ENCODE measurements at places on chromosomes 11 and 22.
A peak's percentile ranks its signal among the peaks of the same experiment; 100 is the strongest.

DNA sequence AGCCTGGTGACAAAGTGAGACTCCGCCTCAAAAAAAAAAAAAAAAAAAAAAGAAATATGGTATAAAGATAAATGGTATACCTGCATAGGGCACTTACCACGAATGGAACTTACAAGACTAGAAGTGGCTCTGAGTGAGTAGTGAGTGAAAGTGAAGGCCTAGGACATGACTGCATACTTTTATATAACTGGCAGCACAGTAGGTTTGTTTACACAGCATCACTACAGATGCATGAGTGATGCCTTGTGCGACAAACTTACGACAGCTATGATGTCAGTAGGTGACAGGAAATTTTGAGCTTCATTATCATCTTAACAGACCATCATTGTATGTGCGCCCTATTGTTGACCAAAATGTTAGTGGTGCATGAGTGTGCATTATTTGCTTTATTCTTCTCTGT lies 17.7 kb downstream of the XRCC6 start:
- no peak for DNase-seq

DNA sequence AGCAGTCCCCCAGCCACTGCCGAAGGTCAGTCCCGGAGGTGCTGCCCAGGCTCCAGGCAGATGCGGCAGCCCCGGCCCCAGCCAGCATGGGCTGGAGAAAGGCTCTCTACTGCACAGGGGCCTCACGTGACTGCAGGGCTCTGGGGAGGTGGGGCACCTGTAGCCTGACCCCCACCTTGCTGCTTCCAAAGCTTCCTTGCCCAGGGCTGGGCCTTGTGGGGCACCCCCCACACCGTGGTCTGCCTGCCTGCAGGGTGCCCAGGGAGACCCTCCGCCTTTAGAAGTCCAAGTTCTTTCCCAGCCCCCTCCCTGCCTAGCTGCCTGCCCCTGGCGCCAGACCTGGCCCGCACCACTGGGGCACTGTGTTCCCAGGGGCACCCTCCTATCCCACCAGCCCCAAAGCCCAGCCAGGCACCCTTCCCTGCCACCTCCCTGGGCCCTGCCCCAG lies 28.4 kb upstream of the TXNRD2 start:
- DNase-seq: no peak

DNA sequence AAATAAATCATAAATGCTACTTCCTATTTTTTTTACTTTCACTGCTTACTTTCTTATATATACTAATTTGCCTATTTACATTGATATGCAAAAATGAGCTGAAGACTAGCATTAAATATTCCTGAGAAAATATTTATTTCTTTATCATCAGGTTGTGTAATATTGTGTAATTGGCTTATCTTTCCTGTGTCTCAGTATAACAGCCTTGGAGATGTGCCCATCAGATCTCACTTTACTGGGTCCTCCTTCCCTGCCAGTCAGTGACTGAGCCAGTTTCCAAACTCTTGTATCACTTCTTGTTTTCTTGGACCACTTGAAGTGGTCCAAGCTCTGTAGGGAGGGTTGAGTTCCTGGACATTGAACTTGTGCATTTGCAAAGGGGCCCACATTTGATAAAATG lies 900.0 kb downstream of the LUZP2 start:
- no peak for DNase-seq

GRCh38 chr11:74466916-74467885 lies at the start of gene KCNE3:
TSS of gene KCNE3 (minus strand) at chr11:74467549. CDS start at chr11:74457563, 9,986 bp downstream.
- no peak for DNase-seq

- no peak for DNase-seq
These were observed 247.5 kb upstream of the ZBED5 start for GRCh38 chr11:11105361-11105760.

DNA sequence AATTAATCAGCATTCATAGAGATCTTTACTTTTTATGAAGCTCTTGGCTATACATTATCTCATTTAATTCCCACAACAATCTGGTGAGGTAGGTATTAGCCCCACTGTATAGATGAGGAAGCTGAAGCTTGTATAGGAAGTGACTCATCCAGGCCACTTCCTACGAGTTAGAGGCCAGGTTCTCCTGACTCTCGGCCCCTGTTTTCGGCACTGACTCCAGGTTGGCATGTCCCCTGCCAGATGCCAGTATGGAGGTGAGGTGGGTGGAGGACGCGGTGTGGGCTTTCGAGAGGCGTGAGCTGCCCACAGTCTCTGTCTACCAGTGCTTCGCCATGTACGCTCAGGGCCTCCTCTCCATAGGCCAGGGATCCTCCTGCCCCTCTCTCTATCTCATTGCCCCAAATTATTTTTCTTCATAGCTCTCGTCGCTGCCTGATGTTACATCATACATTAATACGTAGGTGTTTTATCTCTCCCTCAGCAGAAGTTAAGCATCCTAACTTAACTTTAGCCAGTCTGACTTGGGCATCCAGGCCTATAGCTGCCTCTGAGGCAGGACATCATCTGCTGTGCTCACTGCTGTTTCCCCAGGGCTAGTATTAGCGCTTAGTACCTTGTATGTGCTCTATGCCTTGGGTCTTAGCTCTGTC lies 9.0 kb downstream of the DGAT2 start:
- DNase-seq: no peak

GRCh38 chr11:79406376-79406775 lies 34.5 kb downstream of the TENM4 start:
- no peak for DNase-seq

DNA sequence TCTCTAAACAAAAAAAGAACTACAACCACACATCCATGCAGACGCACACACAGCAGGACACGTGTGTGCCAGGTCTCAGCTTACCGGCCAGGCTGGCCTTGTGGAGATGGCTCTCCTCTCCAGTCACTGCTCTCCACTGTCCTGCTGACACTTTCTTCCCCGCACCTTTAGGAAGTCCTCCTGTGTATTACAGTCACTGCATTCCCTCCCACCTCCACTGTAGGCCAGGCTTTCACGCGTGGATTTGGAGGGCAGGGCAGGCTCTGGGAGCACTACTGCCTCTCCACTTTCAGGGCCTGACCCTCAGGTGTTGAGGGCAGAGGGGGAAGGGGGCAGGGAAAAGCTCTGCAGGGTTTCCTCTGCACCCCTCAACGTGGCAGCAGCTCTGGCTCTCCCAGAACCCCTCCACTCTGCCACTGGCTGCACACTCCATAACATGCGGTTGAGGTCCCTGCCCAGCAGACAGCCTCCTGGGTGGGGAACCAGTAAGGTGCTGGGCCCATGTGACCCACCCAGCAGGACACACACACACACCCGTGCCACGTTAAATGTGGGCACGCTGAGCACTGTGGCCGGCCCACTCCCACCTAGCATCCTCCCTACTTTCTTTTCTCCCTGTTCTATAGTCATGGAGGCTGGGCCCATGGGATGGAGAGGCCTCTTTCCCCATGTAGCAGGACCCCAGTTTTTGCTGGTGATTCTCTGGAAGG lies 107.0 kb upstream of the PITPNB start:
- DNase-seq: no peak

- DNase-seq: no peak
These were observed 15.4 kb downstream of the MOGAT2 start for GRCh38 chr11:75733071-75733430.

DNA sequence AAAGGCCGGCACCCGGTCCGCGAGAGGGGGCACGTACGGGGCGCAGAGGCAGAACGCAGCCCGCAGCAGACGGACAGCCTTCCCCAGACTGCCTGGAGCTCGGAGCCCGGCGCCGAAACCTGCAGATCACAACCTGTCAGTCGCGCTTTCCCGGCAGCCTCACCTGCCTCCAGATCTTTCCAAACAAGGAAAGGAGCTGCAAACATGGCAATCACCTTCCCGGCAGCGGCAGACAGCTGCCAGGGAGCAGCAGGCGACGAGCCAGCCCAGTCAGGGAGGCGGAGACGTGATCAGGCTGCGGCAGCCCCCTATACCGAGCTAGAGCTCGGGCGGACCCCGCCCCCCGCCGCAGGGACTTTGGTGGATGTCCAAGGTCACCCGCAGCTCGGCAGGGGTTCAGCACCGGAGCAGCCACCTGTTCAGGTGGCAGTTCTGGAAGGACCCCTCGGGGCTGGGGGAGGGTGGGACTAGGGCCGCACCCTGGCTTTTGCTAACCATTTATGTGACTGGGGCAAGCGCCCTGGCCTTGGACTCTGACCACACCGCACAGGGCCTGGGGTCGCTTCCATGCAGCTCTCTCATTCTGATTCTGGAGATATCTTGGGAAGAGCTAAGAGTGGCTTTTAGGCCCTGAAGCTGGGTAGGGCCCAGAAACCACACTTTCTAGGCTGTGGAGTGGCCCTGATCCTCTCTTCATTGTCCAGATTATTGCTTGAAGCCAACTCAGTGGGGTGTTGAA lies 143.8 kb downstream of the NECTIN1 start:
- DNase-seq: peak; percentile 4

GRCh38 chr22:38657045-38657909 lies 839 bp downstream of the CBY1 start:
- peak; percentile 1 for DNase-seq

DNA sequence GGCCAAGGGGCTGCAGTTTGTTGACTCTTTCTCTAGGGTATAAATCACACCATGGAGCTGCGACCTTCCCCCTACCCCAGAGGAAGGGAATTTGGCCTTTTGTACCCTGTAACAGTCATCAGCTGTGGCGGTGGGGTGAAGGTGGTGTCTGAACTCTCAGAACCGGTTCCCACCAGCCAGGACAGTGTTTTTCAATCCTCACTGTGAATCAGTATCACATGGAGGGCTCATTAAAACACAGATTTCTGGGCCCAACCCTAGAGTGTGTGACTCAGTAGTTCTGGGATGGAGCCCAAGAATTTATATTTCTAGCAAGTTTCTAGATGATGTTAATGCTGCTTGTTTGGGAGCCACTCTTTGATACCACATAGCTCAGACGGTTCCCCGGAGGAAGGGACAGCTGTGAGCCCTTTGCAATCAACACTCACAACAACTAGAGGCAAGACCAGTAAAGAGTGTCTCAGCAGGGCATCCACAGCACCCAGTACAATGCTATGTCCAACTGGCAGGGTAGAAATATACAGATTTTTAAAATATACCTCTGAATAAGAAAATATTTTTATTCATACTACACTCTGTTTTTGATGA lies 43.9 kb upstream of the FAT3 start:
- DNase-seq: no peak

GRCh38 chr11:110126936-110127335 lies 33.7 kb downstream of the ZC3H12C start:
- DNase-seq: no peak

- DNase-seq: no peak
These were observed 802.5 kb downstream of the DLG2 start for GRCh38 chr11:84824624-84825023.

- DNase-seq: no peak
These were observed 20.6 kb downstream of the APOBEC3H start for GRCh38 chr22:39117585-39118191.

GRCh38 chr11:67118181-67118766 lies 789 bp upstream of the KDM2A start:
- peak; percentile 6 for DNase-seq

DNA sequence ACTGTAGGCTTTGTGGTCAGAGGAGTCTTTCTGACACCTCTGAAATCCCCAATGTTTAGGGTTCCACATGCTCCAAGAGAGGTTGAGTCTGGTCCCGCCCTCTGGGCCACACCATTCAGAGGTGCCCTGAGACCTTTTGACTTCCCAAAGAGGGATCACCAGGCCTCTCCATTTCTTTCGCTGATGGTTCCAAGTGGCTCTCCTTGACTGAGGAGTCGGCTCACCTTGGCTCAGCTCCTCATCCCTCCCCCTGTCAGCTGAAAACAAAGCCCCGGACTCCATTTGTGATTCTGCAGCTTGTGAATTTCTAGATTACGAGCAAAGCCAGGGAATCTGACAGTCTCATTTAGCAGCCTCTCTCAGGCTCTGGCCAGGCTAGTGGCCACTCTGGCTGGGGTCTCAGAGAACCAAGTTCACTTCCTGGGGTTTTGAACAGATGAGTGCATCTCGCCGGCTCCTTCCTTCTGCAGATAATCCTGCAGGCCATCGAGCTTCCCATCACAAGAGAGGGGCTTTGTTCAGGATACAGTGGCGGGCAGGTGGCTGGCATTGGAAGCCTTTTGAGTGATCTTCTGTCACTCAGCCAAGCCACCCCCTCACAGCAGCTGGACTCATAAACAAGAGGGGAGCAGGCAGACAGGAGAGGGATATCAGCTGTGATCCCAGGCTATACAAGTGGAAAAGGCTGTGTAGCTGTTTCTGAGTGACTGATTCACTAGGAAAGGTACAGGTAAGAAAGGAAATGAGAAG lies 102.9 kb downstream of the TRIM29 start:
- DNase-seq: no peak

DNA sequence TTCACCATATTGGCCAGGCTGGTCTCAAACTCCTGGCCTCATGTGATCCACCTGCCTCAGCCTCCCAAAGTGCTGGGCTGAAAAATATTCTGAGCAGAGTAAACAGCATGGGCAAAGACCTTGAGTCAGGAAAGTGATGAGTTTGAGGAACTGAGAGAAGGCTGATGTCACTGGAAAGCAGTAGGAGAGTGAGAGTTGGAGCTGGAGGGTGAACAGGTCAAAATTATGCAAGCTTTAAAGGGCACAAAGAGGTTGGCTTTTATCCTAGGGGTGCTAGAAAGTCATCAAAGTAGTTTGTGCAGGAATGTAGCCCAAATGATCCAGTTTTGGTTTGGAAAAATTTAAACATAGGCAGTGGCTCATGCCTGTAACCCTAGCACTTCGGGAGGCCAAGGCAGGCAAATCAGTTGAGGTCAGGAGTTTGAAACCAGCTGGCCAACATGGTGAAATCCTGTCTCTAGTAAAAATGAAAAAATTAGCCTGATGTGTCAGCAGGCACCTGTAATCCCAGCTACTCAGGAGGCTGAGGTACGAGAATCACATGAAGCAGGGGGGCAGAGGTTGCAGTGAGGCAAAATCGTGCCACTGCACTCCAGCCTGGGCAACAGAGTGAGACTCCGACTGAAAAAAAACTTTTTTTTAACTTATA lies 44.7 kb upstream of the CXCR5 start:
- no peak for DNase-seq

DNA sequence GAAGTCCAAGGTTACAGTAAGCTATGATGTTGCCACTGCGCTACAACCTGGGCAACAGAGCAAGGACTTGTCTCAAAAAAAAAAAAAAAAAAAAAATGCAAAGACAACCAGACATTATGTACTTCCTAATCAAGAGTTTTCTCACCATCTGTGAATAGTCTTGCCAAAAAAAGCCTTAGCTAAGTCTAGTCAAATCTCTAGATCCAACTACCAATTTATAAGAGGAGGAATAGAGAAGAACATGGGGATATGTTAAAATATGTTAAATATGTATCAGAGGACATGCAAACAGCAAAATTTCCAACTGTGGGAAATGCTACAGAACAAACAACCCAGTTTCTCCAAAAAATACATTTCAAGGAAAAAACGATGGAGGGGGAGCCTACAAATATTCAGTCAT lies 45.6 kb downstream of the USP28 start:
- DNase-seq: no peak
